Activated T-cell treated with anti-CD3 and anti-CD28 coated beads, Interleukin-2, amount 50 U/mL, for 24 hours (primary cell): ENCODE measurements at places on chromosomes 7 and 10.

GRCh38 chr10:30553018-30553625 is 76.4 kb downstream of the LYZL2 start:
- H3K27me3 ChIP-seq, result peaks cover 3% of the 10 kb centered on the region
- H3K4me1 ChIP-seq, result peaks cover 2% of the 10 kb centered on the region
- no peak overlapping the region for H3K4me3 ChIP-seq
- H3K36me3 ChIP-seq, result no peaks in the 10 kb centered on the region
- no peak overlapping the region for H3K27ac ChIP-seq
- no peak for DNase-seq

- H3K4me3 ChIP-seq, result no peak overlapping the region
- no peak overlapping the region for H3K27ac ChIP-seq
- no peak for DNase-seq
- peaks cover 6% of the 10 kb centered on the region for H3K4me1 ChIP-seq
- H3K36me3 ChIP-seq, result no peaks in the 10 kb centered on the region
- peaks cover 50% of the 10 kb centered on the region for H3K27me3 ChIP-seq
Observed at GRCh38 chr10:101072923-101073322, 11.1 kb downstream of the KAZALD1 start.

- H3K4me1 ChIP-seq, result peaks cover 69% of the 10 kb centered on the region
- H3K27me3 ChIP-seq, result no peaks in the 10 kb centered on the region
- peaks cover 80% of the 10 kb centered on the region for H3K36me3 ChIP-seq
- no peak overlapping the region for H3K4me3 ChIP-seq
- no peak for DNase-seq
Observed at GRCh38 chr7:115004121-115004520, 82.2 kb downstream of the MDFIC start.

DNA sequence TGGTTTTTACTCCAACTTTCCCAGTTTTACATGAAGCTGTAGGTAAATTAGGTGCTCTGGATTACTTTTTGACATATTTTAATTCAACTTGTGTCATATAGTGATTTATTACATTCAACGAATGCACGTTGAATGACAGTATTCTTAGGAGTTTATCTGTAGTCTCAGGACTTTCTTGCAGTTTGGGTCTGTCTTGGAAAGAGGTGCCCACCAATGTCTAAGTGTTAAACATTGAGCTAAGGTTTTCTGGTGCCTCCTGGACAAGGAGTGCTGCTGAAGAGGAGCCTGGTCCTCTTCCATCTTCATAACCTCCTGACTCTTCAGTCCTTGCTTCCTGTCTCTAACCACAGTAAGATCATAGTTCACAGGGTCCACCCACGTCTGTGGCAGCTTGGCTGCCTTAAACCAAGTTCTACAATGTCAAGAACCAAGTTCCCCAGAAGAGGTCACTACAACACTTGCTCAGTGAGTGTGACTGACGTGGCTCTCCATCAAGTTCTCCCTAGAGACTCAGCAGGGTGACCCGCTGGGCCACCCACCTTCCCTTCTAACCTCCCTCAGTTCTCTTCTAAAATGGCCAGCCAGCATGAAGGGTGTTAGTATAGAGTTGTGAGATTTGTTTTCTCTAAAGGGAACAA is 6.1 kb downstream of the NPY start:
- no peaks in the 10 kb centered on the region for H3K36me3 ChIP-seq
- H3K4me3 ChIP-seq, result no peak overlapping the region
- H3K27ac ChIP-seq, result no peak overlapping the region
- DNase-seq, result peak; percentile 48
- peaks cover 48% of the 10 kb centered on the region for H3K27me3 ChIP-seq

- H3K36me3 ChIP-seq, result no peaks in the 10 kb centered on the region
- no peak overlapping the region for H3K27ac ChIP-seq
- no peaks in the 10 kb centered on the region for H3K27me3 ChIP-seq
- no peaks in the 10 kb centered on the region for H3K4me1 ChIP-seq
- H3K4me3 ChIP-seq, result no peak overlapping the region
Observed at GRCh38 chr10:48776528-48776927, 91.9 kb downstream of the WDFY4 start.

- H3K4me1 ChIP-seq, result no peaks in the 10 kb centered on the region
- DNase-seq, result no peak
- no peak overlapping the region for H3K4me3 ChIP-seq
- no peak overlapping the region for H3K27ac ChIP-seq
Observed at GRCh38 chr7:154795014-154795413, 207.9 kb downstream of the PAXIP1 start.

DNA sequence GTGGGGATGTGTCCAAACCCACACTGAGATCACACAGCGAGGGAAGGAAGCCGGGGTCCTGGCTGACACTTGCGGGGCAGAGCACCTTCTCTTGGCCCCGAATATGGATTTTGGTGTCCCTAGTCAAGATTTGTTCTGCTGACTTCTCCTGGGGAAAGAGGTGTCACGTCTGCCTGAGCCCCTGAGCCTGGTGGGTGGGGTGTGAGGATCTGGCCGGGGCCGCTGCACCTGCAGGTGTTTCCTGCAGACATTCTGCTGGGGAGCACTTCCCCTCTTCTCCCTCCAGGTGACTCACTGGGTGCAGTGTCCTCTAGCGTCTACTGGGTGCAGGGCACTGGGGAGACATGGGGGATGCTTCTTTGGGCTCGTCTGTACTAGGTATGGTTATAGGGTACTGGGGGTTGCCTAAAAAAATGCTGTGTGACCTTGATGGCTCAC is 99.2 kb downstream of the GRK5 start:
- DNase-seq, result peak; percentile 80
- no peaks in the 10 kb centered on the region for H3K36me3 ChIP-seq
- H3K27ac ChIP-seq, result peak overlapping the region; percentile 100
- H3K4me1 ChIP-seq, result peaks cover 85% of the 10 kb centered on the region

DNA sequence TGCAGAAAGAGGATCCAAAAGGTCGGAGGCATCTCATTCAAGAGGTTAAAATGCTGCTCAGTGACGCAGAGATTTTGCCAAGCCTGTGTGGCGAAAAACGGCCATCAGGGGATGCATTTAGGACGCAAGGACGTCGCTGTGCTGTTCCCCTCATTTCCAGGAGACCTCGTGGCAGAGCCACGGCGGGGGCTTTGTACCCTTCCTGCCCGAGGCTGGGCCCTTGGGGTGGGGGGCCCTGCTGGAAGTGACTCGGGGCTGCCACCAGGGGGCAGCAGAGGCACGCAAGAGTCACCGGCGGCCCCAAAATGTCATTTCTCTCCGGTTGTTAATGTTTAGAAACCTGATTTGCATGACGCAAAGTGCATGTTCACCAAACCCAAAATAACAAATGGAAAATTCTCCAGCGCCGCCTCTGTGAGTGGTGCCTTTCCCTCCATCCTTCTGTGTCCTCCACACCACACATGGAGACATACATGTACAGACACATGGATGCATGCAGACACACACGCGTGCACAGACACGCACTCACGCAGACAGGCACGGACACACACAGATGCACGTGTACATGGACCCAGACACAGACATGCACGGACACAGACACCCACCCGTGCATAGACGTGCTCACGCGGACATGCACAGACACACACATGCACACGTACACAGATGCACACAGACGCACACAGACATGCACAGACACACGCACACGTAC is 51.0 kb upstream of the NKX6-2 start:
- H3K36me3 ChIP-seq, result no peaks in the 10 kb centered on the region
- peak; percentile 66 for DNase-seq

GRCh38 chr7:35253460-35253709 is 515 bp downstream of the TBX20 start:
- DNase-seq, result no peak
- H3K27me3 ChIP-seq, result peaks cover 92% of the 10 kb centered on the region
- H3K4me1 ChIP-seq, result peaks cover 19% of the 10 kb centered on the region
- no peak overlapping the region for H3K27ac ChIP-seq
- peak overlapping the region; percentile 53 for H3K4me3 ChIP-seq
- H3K36me3 ChIP-seq, result no peaks in the 10 kb centered on the region

DNA sequence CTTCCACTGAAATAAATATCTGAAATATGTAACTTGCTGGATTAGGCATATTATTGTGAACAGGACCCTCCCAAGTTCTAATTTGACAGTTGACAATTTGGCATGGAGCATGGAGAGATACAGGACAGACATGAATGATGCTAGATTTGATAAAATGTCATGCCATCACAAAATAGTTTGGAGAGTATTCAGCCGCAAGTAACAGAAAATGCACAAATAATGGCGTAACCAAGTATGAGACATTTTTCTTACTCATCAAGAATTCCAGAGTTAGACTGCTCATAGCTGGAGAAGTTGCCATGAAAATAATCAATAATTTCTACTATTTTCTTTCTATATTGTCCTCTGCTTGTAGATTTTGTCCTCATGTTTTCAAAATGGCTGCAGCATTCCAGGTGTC is 45.5 kb upstream of the GPAM start:
- H3K4me3 ChIP-seq, result no peak overlapping the region
- no peaks in the 10 kb centered on the region for H3K4me1 ChIP-seq
- H3K27me3 ChIP-seq, result peaks cover 33% of the 10 kb centered on the region
- H3K27ac ChIP-seq, result no peak overlapping the region
- DNase-seq, result no peak

DNA sequence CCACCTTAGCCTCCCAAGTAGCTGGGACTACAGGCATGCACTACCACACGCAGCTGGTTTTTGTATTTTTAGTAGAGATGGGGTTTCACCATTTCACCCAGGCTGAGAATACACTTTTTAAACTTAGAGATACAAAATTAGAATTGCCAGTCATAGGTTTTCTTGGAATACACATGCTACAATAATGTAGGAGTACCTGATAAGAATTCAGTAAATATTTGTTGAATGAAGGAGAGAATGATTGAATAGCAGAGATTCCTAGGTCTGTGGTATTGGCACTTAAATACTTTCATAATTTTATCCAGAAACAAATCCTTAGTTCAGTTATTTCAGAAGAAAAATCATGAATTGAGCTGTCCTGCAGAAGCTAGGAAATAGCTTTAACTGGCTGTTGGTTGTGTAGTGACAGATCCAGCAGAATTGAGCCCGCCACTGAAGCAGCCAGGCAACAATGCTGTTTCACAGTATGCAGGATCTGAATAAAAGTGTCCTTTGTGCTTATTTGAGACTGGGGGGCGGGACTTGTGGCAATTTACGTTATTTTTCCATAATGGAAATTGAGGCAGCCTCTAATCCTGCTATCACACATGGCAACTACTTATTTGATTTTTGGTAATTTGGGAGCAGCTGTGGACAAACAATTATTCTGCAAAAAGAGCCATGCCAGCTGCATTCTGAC is 31.5 kb downstream of the NRF1 start:
- H3K27me3 ChIP-seq, result no peaks in the 10 kb centered on the region
- no peak overlapping the region for H3K27ac ChIP-seq
- DNase-seq, result no peak
- H3K36me3 ChIP-seq, result peaks cover 24% of the 10 kb centered on the region

GRCh38 chr7:87413029-87413428 is 62.5 kb downstream of the ABCB4 start:
- no peak for DNase-seq
- no peak overlapping the region for H3K4me3 ChIP-seq
- H3K27me3 ChIP-seq, result no peaks in the 10 kb centered on the region
- no peaks in the 10 kb centered on the region for H3K4me1 ChIP-seq
- no peaks in the 10 kb centered on the region for H3K36me3 ChIP-seq

DNA sequence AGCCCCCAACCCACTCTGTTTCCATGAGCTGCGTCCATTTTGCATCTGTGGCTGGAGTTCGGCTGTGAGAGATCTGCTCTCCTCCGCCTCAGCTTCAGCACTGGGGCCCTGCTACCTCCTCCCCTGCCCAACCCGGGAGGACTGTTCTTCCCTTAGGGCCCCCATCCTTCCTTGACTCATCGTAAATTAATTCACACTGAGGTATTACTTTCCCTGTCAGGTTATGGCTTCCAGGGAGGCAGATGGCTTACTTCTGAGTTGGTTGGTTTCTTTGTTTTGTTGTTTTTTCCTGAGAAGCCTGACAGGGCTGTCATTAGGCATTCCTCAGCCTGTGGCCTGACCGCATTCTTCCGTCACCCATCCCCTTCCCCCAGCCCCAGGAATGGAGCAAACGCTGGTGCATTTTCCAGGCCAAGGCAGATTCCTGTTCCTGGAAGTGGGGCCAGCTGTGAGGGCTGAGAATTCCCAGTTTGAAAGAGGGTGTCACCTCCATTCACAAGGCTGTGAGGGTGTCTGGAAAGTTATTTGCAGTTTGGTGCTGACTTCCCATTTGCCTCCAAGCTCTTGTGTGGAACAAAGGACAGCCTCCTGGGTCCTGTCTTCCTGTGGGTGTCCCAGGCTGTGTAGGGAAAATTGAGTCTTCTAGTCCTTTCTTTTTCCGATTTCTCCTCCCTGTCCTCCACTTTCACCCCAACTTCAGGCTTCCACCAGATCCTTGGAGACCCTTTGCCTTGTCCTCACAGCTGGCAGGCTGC is 11.7 kb downstream of the CPA5 start:
- no peaks in the 10 kb centered on the region for H3K36me3 ChIP-seq
- no peak for DNase-seq
- no peak overlapping the region for H3K4me3 ChIP-seq
- no peak overlapping the region for H3K27ac ChIP-seq

DNA sequence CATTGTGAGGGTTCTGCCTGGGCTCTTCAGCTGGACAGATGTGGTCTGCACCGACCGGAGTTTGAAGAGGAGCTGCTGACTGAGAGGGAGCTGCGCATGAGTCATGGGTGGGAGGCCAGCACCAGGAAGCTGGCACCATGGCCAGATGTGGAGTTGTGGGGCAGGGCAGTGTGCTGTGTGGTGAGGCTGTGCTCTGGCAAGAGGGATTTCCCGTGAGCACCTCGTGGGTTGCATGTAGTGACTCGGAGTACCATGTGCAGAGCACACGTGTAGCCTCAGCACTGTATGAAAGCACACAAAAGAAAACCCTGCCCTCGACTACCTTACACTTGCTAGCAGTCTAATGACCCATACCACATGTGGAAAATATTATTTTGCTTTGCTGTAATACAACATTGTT is 103.4 kb downstream of the WNT2 start:
- no peak overlapping the region for H3K27ac ChIP-seq
- no peaks in the 10 kb centered on the region for H3K27me3 ChIP-seq
- H3K36me3 ChIP-seq, result peaks cover 4% of the 10 kb centered on the region
- no peak overlapping the region for H3K4me3 ChIP-seq
- H3K4me1 ChIP-seq, result no peaks in the 10 kb centered on the region
- DNase-seq, result no peak

GRCh38 chr10:3625959-3626751 is 158.9 kb downstream of the KLF6 start:
- H3K27ac ChIP-seq, result no peak overlapping the region
- peaks cover 33% of the 10 kb centered on the region for H3K4me1 ChIP-seq
- H3K27me3 ChIP-seq, result no peaks in the 10 kb centered on the region
- H3K4me3 ChIP-seq, result no peak overlapping the region
- H3K36me3 ChIP-seq, result no peaks in the 10 kb centered on the region

DNA sequence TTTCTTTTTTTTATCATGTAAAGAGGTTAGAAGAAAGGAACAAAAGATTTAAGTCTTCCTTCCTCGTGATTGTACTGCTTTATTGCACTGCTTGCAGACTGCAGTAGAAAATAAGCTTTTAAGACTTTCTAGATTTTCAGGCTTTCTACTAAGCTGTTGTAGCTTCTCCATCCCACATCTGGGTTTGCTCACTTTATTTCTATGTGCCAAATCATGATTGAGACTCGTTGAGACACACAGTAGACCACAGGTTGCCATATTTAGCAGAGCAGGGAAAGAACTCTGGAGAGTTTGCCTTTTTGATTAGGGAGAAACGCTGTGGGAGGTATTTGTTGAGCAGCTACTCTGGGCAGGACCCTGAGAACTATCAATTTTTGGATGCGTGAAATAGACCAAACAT is 89.2 kb upstream of the BTBD16 start:
- no peaks in the 10 kb centered on the region for H3K4me1 ChIP-seq
- no peak for DNase-seq
- no peak overlapping the region for H3K27ac ChIP-seq

GRCh38 chr10:55495555-55495954 is 694.5 kb upstream of the PCDH15 start:
- H3K27me3 ChIP-seq, result no peaks in the 10 kb centered on the region
- H3K36me3 ChIP-seq, result no peaks in the 10 kb centered on the region

- no peaks in the 10 kb centered on the region for H3K36me3 ChIP-seq
- H3K4me1 ChIP-seq, result no peaks in the 10 kb centered on the region
- no peak overlapping the region for H3K4me3 ChIP-seq
- no peak for DNase-seq
- no peaks in the 10 kb centered on the region for H3K27me3 ChIP-seq
- H3K27ac ChIP-seq, result no peak overlapping the region
Observed at GRCh38 chr10:69479240-69480067, 28.2 kb downstream of the TSPAN15 start.
